ENCODE measurements at places on chromosomes 6 and 20.
A peak's percentile ranks its signal among the peaks of the same experiment; 100 is the strongest.

GRCh38 chr20:24753130-24753529 is 195.9 kb upstream of the CST7 start:
- no peak for DNase-seq

DNA sequence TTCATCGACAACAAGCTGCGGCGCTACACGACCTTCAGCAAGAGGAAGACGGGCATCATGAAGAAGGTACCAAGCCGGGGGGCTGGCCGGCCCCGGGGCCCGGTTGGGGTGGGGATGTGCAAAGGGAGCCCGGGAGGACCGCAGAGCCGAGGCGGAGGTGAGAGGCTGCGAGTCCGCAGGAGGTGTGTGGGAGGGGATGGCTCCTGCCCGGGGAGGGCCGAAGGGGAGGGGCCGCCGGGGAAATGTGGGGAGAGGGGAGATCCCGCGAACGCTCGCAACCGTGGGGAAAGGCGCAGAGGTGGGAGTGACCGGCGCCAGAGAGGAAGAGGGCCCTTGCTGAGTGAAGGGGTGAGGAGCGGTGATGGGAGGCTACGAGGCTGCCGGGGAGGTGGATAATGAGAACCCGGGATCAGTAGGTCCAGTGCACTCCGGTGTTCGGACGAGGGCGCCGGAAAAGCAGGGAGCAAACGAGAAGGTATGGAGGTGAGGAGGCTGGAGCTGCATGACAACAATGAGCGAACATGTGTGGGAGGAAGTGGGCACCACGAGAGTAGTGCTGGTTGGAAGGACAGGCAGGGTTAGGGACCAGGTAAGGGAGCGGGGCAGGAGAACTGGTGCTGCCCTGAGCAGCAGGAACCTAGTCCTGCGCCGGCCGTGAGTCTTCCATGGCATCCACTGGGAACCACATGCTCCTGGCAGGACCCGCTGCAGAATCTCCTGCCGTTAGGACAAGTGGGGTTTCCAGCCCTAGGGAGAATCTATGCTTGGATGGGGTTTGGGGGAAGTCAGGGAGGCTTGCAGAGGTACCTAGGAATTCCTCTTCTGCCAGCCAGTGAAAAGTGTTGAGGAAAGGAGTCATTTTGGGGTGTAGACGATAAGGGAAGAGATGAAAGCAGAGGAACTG is 1.3 kb downstream of the SRF start:
- DNase-seq = no peak

DNA sequence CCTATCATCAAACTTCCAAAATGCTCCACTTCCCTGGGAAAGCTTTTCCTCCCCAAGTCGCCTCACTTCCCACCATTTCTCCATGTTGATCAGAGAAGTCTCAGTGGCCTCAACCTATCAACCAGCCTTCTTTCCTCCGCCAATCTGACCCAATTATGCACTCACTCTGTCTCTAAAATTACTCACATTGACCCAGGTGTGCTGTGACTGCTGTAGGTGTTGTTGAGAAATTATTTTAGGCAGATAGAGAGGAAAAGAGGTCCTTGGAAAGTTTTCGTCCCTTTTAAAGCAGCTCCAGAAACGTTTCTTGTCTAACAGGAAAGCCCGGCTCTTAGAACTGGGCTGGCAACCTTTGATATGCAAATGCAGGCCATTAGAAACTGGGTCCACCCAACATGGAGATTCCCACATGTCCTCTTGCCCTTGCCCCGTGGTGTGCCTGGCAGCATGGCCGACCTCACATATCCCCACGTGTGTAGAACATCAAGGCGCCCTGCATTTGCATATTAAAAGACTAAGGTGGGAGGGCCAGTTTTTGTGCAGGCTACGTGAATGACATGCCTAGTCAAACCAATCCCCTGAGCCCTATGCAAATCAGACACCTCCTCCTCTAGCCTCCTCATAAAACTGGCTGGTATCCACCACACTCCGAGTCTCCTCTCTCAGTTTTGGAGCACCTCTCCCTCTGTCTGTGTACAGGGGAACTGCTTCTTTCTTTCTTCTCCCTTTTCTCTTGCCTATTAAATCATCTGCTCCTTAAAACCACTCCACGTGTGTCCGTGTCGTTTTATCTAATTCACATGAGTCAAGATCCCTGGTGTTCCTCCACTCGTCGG is 12.9 kb downstream of the IPCEF1 start:
- DNase-seq = peak; percentile 42

GRCh38 chr6:91926827-91927226 is 1340.0 kb upstream of the MAP3K7 start:
- DNase-seq = no peak

GRCh38 chr6:169845426-169846285 is 94.2 kb downstream of the ERMARD start:
- DNase-seq = no peak
